ENCODE measurements at places on chromosomes 5 and 9. TPM values are rescaled to one million over a fixed set of nuclear protein-coding genes. Genes with fewer than 3 reads are reported as not detected.

The MYMK gene
- 0.87 TPM for polyA plus RNA-seq

The CORO2A gene
- 28.0 TPM for polyA plus RNA-seq

The SMAD5 gene
- 25.4 TPM for polyA plus RNA-seq

The PCDHB4 gene
- 1.2 TPM for polyA plus RNA-seq

The SPAAR gene
- polyA plus RNA-seq = 15.0 TPM

GRCh38 chr9:121857928-121858327 is 206.5 kb downstream of the DAB2IP start:
- H3K4me3 ChIP-seq = no peak overlapping the region
- no peak overlapping the region for H3K27ac ChIP-seq
- H3K36me3 ChIP-seq = no peaks in the 10 kb centered on the region

- no peaks in the 10 kb centered on the region for H3K4me1 ChIP-seq
- H3K27ac ChIP-seq = no peak overlapping the region
- no peaks in the 10 kb centered on the region for H3K27me3 ChIP-seq
- H3K36me3 ChIP-seq = no peaks in the 10 kb centered on the region
Measured at GRCh38 chr5:174364676-174365075, 319.2 kb downstream of the NSG2 start.

GRCh38 chr5:113085880-113086409 is 109.3 kb downstream of the DCP2 start:
- H3K27me3 ChIP-seq = no peaks in the 10 kb centered on the region
- no peak for DNase-seq
- no peaks in the 10 kb centered on the region for H3K36me3 ChIP-seq

DNA sequence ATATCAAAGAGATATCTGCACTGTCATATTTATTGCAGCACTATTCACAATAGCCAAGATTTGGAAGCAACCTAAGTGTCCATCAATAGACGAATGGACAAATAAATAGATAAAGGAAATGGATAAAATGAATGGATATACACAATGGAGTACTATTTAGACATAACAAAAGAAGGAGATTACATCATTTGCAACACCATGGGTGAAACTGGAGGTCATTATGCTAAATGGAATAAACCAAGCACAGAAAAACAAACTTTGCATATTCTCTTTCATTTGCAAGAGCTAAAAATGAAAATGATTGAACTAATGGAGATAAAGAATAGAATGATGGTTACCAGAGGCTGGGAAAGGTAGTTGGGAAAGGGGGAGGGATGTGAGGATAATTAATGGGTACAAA is 155.0 kb upstream of the PTGER4 start:
- no peak overlapping the region for H3K27ac ChIP-seq
- DNase-seq = no peak
- no peaks in the 10 kb centered on the region for H3K36me3 ChIP-seq

DNA sequence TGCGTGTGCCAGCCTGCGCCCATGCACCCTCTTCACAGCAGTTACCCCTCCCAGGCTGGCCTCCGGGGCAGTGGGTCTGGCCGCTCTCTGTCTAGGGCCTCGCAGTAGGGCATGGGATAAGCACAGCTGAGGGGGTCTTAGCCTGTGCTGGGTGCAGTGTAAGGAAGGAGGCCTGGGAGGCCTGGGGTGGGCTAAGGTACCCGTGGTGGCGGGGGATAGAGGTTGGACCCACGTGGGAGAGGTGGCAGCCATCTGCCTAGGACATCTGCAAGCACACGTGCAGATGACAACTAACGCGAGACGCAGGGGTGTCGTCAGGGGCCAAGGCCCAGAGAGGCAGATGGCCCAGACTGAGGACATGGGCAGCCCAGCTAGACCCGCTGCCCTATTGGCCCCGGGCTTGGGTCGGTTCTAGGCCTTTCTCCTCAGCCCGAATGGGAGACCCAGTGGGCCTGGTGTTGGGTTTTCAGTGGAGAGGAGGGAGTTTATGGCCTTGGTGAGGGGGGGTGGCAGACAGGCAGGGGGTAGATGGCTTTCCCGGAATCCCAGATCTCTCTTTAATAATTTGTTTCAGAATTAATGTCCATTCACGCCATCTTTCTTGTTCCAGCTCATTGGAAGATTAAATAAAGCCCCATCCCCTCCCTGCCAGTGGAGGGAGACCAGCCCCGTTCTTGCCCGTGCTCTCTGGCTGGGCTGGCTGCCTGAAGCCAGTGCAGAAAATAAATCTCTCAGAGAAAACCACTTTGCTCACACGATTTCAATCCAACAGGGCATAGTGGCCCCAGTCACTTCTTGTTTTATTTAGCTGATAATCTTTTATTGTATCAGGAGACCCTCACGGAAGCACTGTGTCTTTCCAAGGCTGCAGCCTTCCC is 154.2 kb downstream of the GAPVD1 start:
- no peak overlapping the region for H3K4me3 ChIP-seq
- H3K27me3 ChIP-seq = no peaks in the 10 kb centered on the region
- H3K27ac ChIP-seq = no peak overlapping the region
- no peak for DNase-seq
- no peaks in the 10 kb centered on the region for H3K4me1 ChIP-seq
- no peaks in the 10 kb centered on the region for H3K36me3 ChIP-seq

- no peaks in the 10 kb centered on the region for H3K4me1 ChIP-seq
- H3K27me3 ChIP-seq = no peaks in the 10 kb centered on the region
- no peaks in the 10 kb centered on the region for H3K36me3 ChIP-seq
- H3K4me3 ChIP-seq = no peak overlapping the region
Measured at GRCh38 chr5:170960567-170960966, 98.7 kb downstream of the RANBP17 start.

Measured in testis (tissue), 5 donors.